Activated CD8-positive, alpha-beta memory T cell treated with anti-CD3 and anti-CD28 coated beads, Interleukin-2, amount 10 ng/mL, durations not matched to agents 7 days and 5 days (primary cell): ENCODE measurements at places on chromosomes 2 and 18.

DNA sequence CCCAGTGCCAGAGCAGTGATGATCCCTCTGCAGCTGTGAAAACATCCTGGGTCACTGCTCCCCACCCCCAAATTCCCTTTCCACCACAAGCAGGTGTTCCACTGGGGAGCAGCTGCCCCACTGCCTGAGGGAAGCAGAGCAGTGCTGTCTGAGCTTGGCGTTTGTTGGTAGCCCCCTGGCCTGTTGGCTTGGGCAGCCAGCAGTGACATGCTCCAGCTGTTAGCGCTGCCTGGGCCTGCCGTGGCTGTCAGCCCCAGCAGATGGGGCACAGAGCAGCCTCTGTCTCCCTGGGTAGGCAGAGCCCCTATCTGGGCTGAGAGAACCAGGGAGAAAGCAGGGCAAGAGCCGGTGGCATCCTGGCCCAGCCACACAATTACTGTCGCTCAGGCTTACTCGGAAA is 247.7 kb downstream of the GLI2 start:
- DNase-seq, result no peak

- no peak for DNase-seq
These were observed 79.0 kb upstream of the WDR75 start for GRCh38 chr2:189362283-189362682.

- no peak for DNase-seq
These were observed 97.4 kb downstream of the TNS1 start for GRCh38 chr2:217905395-217905794.

GRCh38 chr18:36075862-36076587 is 8.7 kb upstream of the RPRD1A start:
- no peak for DNase-seq

DNA sequence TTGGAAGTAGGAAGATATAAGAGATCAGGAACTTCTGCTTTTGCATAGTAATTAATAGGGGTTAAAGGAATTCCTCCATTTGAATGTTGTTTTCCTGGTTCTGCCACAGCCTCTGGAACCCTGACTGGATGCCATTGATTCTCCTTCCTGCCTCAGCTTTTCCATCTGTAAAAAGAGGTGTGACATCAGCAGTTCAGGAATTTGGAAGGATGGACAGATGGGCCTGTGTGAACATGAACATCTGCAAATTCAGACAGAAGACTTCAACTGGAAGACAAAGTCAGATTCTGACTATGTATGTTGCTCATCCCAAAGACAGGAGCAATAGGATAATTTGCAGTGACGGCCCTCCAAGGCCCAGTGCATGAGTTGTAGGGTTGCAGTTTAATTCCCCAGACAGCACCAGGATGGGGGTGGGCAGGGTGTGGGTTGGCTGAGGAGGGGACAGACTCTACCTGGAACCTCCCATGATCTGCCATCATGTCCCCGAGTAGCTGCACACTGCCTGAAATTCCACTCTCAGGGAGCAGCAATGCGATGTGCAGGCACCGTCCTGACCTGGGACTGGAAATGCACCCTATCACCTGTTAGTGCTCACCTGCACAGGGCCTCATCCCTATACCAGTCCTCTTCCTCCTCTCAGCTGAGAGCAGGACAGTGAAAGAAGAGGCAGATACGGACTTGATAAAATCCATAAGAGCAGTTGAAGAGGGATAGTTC is 98.9 kb upstream of the EPAS1 start:
- no peak for DNase-seq

- no peak for DNase-seq
These were observed 175.0 kb upstream of the SLC39A10 start for GRCh38 chr2:195482010-195482409.

DNA sequence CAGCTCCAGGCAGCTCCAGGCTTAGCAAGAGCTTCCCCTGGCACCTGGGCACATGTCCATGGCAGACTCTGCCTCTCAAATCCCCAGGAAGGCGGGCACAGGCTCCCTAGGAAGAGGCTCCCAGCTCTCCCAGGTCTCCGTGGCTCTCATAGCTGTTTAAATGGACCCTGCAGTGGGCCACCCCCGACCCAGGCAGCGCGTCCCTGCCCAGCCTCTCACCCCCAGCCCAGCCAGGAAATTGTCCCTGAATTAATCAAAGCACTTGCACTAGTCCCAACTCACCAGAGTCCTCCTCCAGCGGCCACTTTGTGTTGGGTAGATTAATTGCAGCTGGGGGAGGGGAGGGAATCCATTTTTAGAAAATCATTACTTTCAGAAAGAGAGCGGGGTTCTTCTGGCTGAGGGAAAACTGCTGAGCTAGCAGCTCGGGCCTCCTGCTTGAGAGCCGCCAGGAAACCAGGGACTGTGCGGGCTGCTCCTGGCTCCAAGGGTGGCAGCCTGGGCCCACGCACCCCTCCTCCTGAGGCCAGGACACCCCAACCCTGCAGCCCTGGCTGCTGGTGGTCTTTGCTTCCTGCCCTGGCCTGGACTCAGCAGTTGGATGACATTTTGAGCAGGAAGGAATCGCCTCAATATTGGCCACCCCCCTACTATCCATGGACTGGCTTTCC is 36.0 kb downstream of the SMAD7 start:
- DNase-seq, result no peak

GRCh38 chr2:69624131-69624530 is 19.4 kb downstream of the AAK1 start:
- DNase-seq, result no peak

GRCh38 chr2:216370961-216371712 is 1.1 kb downstream of the MARCHF4 start:
- DNase-seq, result no peak

GRCh38 chr18:4230450-4231168 is 224.5 kb downstream of the DLGAP1 start:
- DNase-seq, result no peak

DNA sequence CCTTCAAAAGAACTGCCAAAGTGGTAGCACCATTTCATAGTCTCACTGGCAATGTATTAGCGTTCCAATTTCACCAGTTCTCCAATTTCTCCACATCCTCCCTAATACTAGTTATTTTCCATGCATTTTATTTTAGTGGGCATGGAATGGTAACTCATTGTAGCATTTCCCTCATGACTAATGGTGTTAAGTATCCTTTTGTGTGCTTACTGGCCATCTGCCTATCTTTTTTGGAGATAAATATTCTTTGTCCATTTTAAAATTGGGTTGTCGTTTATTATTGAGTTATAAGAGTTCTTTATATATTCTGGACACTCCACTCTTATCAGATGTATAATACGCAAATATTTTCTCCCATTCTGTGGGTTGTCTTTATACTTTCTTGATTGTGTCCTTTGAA is 107.1 kb downstream of the THADA start:
- DNase-seq, result no peak
